ENCODE measurements at places on chromosomes 3 and 15. TPM values are rescaled to one million over a fixed set of nuclear protein-coding genes. Genes with fewer than 3 reads are reported as not detected.

Gene MKRN3
- total RNA-seq: 1.6 TPM

DNA sequence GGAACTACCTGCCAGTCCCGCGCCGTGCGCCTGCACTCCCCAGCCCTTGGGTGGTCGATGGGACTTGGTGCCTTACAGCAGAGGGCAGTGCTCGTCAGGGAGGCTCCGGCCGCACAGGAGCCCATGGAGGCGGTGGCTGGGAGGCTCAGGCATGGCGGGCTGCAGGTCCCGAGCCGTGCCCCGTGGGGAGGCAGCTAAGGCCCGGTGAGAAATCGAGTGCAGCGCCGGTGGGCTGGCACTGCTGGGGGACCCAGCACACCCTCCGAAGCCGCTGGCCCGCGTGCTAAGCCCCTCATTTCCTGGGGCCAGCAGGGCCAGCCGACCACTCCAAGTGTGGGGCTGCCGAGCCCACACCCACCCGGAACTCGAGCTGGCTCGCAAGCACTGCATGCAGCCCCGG is 580.2 kb downstream of the ZIC1 start:
- H3K36me3 ChIP-seq: no peaks in the 10 kb centered on the region
- H3K4me3 ChIP-seq: no peak overlapping the region
- H3K4me1 ChIP-seq: no peaks in the 10 kb centered on the region

Gene LRRC31
- total RNA-seq: not detected

Gene CASR
- total RNA-seq: not detected

- peak overlapping the region; percentile 80 for H3K27ac ChIP-seq
- no peaks in the 10 kb centered on the region for H3K27me3 ChIP-seq
- H3K4me3 ChIP-seq: peak overlapping the region; percentile 14
- peak; percentile 81 for DNase-seq
- peaks cover 43% of the 10 kb centered on the region for H3K36me3 ChIP-seq
- peaks cover 31% of the 10 kb centered on the region for H3K4me1 ChIP-seq
Observed at GRCh38 chr3:53109891-53110771, 20.1 kb downstream of the RFT1 start.

GRCh38 chr15:85534031-85534430 is 153.6 kb downstream of the AKAP13 start:
- H3K4me3 ChIP-seq: peak overlapping the region; percentile 53
- H3K27me3 ChIP-seq: no peaks in the 10 kb centered on the region
- H3K4me1 ChIP-seq: peaks cover 44% of the 10 kb centered on the region
- H3K36me3 ChIP-seq: peaks cover 22% of the 10 kb centered on the region
- H3K27ac ChIP-seq: peak overlapping the region; percentile 92

Gene IL20RB
- total RNA-seq: 1.2 TPM

- no peaks in the 10 kb centered on the region for H3K36me3 ChIP-seq
- H3K27me3 ChIP-seq: peaks cover 17% of the 10 kb centered on the region
- peaks cover 4% of the 10 kb centered on the region for H3K4me1 ChIP-seq
- no peak for DNase-seq
- no peak overlapping the region for H3K4me3 ChIP-seq
Observed at GRCh38 chr3:124691599-124691998, 38.7 kb upstream of the UMPS start.

Gene CCDC9B
- 2.3 TPM for total RNA-seq

GRCh38 chr3:29503958-29504357 is 223.1 kb downstream of the RBMS3 start:
- H3K4me1 ChIP-seq: no peaks in the 10 kb centered on the region
- H3K27me3 ChIP-seq: no peaks in the 10 kb centered on the region
- H3K4me3 ChIP-seq: no peak overlapping the region

DNA sequence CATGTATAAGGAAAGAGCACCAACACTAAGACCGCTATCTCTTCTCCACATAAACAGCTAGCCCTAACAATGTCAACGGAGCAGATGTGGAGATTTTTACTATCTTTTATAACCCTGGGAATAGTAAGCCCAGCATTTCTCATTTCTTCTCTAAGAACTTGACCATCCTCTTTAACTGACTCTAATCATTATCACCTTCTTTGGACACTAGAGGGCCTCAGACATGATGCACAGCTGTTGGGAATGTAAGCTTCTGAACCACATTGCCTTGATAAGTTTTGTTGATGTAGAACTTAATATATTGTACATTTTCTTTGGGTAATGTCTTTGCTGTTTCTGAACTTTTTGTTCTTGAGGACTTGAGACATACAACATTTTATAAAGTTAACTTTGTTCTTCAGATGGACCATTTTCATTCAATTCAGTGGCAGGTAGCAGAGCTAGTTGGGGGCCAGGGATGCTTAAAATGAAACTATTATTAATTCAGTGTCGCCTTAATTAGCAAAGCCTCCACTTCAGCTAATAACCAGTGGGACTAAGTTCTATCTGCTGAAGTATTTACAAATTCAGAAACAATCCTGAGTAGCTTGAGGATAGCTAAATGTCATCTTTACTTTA is 9.6 kb upstream of the TAGLN3 start:
- no peak overlapping the region for H3K4me3 ChIP-seq
- peaks cover 53% of the 10 kb centered on the region for H3K36me3 ChIP-seq
- DNase-seq: no peak
- H3K27me3 ChIP-seq: no peaks in the 10 kb centered on the region

Gene GOLGA6L4
- 1.3 TPM for total RNA-seq

- no peaks in the 10 kb centered on the region for H3K36me3 ChIP-seq
- H3K27ac ChIP-seq: no peak overlapping the region
- no peak overlapping the region for H3K4me3 ChIP-seq
- no peaks in the 10 kb centered on the region for H3K4me1 ChIP-seq
Observed at GRCh38 chr3:50124800-50125178, 30.3 kb upstream of the SEMA3F start.

- peaks cover 7% of the 10 kb centered on the region for H3K4me1 ChIP-seq
- no peak for DNase-seq
- no peaks in the 10 kb centered on the region for H3K27me3 ChIP-seq
- no peak overlapping the region for H3K27ac ChIP-seq
- no peak overlapping the region for H3K4me3 ChIP-seq
Observed at GRCh38 chr3:27500035-27500434, 15.9 kb upstream of the SLC4A7 start.

Gene UROC1
- total RNA-seq: not detected

DNA sequence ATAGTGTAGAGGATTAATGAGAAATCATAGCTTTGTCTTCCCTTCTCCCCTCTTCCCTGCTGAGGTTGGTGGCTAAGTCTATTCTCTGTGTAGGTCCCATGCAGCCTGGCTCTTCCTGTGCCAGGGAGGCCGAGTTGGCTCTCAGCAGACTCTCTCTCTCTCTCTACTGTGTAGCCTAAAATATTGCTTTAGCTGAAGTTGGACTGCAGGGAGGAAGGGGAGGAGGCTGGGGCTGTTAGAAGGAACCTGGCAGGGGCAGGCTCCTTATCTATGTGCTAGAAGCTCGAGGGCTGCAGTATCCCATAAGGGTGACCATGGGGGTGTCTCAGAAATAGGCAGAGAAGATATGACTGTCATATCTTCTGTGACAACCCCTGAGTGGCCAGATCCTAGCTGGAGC is 160.8 kb downstream of the EPHB1 start:
- no peaks in the 10 kb centered on the region for H3K27me3 ChIP-seq
- no peaks in the 10 kb centered on the region for H3K4me1 ChIP-seq
- no peaks in the 10 kb centered on the region for H3K36me3 ChIP-seq
- H3K27ac ChIP-seq: no peak overlapping the region

GRCh38 chr3:155737844-155738460 is 6.9 kb downstream of the PLCH1 start:
- no peak for DNase-seq
- H3K4me1 ChIP-seq: no peaks in the 10 kb centered on the region
- peaks cover 25% of the 10 kb centered on the region for H3K27me3 ChIP-seq
- no peak overlapping the region for H3K4me3 ChIP-seq
- H3K27ac ChIP-seq: no peak overlapping the region
- H3K36me3 ChIP-seq: no peaks in the 10 kb centered on the region

DNA sequence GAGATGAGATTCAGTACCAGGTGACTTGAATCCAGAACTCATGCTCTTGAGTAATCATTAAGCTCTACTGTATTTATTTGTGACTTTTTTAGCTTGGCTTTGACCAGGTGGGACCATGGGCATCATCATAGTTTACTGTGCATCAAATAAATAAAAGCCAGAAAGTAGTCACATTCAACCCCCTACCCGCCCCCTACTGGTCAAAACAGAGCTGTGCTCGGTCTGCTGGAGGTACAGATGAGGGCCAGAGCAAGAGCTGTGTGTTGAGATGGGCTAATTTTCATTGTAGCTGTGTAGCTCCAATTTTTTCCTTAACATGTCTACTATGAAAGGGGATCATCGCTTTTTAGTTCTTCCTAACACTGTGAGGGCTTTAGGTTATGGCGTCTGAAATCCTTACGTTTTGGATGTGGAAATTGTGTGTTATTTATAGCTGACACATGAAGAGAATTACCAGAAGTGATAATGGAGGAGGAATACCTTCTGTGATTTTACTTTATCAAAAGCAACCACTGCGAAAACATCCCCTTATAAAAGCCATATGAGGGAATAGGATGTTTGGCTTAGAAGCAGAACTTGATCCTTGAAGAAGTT is 375.1 kb downstream of the PTPRG start:
- no peaks in the 10 kb centered on the region for H3K27me3 ChIP-seq
- no peaks in the 10 kb centered on the region for H3K36me3 ChIP-seq
- no peak overlapping the region for H3K4me3 ChIP-seq
- H3K4me1 ChIP-seq: no peaks in the 10 kb centered on the region
- no peak overlapping the region for H3K27ac ChIP-seq

GRCh38 chr3:78154521-78155186 is 1114.8 kb downstream of the ROBO2 start:
- no peak overlapping the region for H3K27ac ChIP-seq
- no peaks in the 10 kb centered on the region for H3K27me3 ChIP-seq
- no peaks in the 10 kb centered on the region for H3K4me1 ChIP-seq
- no peaks in the 10 kb centered on the region for H3K36me3 ChIP-seq

Gene C2CD4A
- 0.67 TPM for total RNA-seq

- H3K36me3 ChIP-seq: no peaks in the 10 kb centered on the region
- no peaks in the 10 kb centered on the region for H3K27me3 ChIP-seq
- no peak overlapping the region for H3K4me3 ChIP-seq
- no peak for DNase-seq
Observed at GRCh38 chr3:111965484-111965883, 13.3 kb upstream of the ABHD10 start.

- H3K4me1 ChIP-seq: peaks cover 9% of the 10 kb centered on the region
- DNase-seq: no peak
- H3K36me3 ChIP-seq: no peaks in the 10 kb centered on the region
- H3K27ac ChIP-seq: no peak overlapping the region
Observed at GRCh38 chr3:43010638-43011037, 31.5 kb downstream of the GASK1A start.

Gene CILP
- not detected for total RNA-seq

Gene GOLGA8H
- total RNA-seq: 0.31 TPM

- peaks cover 3% of the 10 kb centered on the region for H3K4me1 ChIP-seq
- H3K36me3 ChIP-seq: no peaks in the 10 kb centered on the region
- no peak for DNase-seq
- H3K4me3 ChIP-seq: no peak overlapping the region
- no peaks in the 10 kb centered on the region for H3K27me3 ChIP-seq
- H3K27ac ChIP-seq: no peak overlapping the region
Observed at GRCh38 chr3:177402533-177402932, 205.3 kb upstream of the TBL1XR1 start.

GRCh38 chr3:16064642-16065414 is 109.7 kb upstream of the GALNT15 start:
- H3K4me1 ChIP-seq: peaks cover 3% of the 10 kb centered on the region
- H3K27me3 ChIP-seq: no peaks in the 10 kb centered on the region
- peak; percentile 18 for DNase-seq
- no peaks in the 10 kb centered on the region for H3K36me3 ChIP-seq
- no peak overlapping the region for H3K27ac ChIP-seq

DNA sequence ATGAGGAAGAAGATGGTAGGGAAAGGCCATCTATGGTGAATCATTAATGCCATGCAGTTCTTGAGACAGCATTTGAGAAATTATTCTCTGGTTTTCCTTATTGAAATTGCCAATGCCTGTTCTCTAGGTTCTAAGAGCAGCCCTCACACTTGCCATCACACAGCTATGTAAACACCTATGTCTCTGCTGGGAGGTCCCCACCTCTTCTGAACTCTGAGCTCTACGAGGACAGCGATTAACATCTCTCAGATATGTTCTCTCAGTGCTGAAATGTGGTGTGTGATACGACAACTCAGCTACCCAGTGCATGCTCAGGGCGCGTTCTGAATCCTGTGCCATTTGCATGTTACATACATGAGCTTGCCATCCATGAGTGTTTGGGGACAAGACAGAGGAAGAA is 131.3 kb upstream of the CTDSPL start:
- H3K36me3 ChIP-seq: no peaks in the 10 kb centered on the region
- H3K27me3 ChIP-seq: peaks cover 4% of the 10 kb centered on the region
- no peak overlapping the region for H3K4me3 ChIP-seq
- no peak overlapping the region for H3K27ac ChIP-seq

Gene ANAPC13
- total RNA-seq: 27.3 TPM

DNA sequence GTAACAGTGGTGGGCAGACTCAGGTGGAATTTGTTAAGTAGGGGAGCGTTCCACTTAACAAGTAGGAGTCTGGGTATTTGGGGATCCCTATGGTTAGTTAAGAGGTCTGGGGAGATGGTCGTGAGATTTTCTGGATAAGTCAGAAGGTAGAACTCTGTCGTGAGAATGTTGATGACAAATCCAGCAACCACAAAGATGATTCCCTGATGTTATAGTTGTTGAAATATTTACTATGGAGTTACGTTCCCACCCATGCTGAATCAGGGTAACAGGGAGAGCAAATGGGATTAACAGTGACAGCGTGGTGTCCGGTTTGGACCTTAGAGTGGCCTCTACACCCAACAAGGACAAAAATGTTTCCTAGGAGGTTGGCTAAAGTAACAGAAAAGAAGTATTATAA is 110.8 kb downstream of the MFSD1 start:
- no peak overlapping the region for H3K4me3 ChIP-seq
- H3K27me3 ChIP-seq: peaks cover 2% of the 10 kb centered on the region
- H3K27ac ChIP-seq: no peak overlapping the region
- H3K4me1 ChIP-seq: no peaks in the 10 kb centered on the region
- no peak for DNase-seq
- H3K36me3 ChIP-seq: no peaks in the 10 kb centered on the region

- DNase-seq: no peak
- no peaks in the 10 kb centered on the region for H3K27me3 ChIP-seq
- peaks cover 4% of the 10 kb centered on the region for H3K4me1 ChIP-seq
- no peak overlapping the region for H3K4me3 ChIP-seq
- no peak overlapping the region for H3K27ac ChIP-seq
- H3K36me3 ChIP-seq: peaks cover 23% of the 10 kb centered on the region
Observed at GRCh38 chr3:47433796-47434195, 41.9 kb downstream of the SCAP start.

DNA sequence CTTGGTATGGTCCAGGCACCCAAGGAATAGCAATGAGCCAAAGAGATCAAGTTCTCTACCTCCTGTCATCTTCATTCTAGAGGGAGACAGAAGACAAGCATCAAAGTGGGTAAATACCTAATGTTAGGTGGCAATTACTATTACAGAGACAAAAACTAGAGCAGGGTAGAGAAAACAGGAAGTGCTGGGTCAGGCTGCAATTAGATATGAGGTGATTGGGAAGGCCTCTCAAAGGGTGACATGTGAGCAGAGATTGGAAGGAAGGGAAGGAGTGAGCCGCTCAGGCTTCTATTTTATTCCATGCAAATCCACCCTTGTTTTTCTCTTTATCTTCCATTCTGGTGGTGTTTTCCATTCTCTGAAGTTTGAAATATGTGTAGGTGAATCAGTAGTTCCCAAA is 37.4 kb downstream of the EBLN2 start:
- no peaks in the 10 kb centered on the region for H3K36me3 ChIP-seq
- H3K4me3 ChIP-seq: no peak overlapping the region
- no peak for DNase-seq

- no peak overlapping the region for H3K4me3 ChIP-seq
- H3K4me1 ChIP-seq: no peaks in the 10 kb centered on the region
- H3K36me3 ChIP-seq: no peaks in the 10 kb centered on the region
- no peak for DNase-seq
Observed at GRCh38 chr15:37824717-37825382, 109.6 kb upstream of the TMCO5A start.
